ENCODE measurements at places on chromosomes 7 and 10.

DNA sequence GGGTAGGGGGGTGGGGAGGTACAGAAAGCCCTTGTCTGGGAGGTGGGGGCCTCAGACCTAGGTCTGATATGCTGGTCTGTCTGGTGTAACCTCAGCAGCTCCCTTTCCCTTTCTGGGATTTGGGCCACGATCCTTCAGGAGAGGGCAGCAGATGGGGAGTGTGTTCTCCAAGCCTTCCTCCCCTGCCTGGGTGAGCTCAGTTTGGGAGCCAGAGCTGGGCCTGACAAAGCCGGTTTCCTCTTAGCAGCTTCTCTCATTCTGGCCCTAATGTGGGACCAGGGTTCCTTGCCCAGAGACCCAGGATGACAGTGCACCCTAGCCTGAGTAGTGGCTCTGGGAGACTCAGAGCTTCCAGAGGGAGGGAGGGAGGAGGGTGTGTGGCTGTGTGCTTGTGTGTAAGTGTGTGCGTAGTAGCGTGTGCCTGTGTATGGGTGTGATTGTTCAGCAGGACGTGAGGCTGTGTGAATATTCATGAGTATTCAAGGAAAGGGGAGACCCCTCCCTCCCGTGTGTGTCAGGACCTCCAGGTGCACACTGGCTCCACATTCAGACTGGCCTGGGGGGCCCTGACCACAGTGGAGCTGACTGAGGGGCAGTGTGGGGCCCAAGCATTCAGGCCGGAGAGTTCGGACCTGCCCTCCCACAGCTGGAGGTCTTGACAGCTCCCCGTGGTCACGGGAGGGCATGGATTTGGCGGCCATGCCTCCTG, 96.5 kb downstream of the ZMIZ1 start:
- DNase-seq, result no peak

GRCh38 chr7:123460616-123461015, 73.8 kb downstream of the IQUB start:
- DNase-seq, result peak; percentile 46

DNA sequence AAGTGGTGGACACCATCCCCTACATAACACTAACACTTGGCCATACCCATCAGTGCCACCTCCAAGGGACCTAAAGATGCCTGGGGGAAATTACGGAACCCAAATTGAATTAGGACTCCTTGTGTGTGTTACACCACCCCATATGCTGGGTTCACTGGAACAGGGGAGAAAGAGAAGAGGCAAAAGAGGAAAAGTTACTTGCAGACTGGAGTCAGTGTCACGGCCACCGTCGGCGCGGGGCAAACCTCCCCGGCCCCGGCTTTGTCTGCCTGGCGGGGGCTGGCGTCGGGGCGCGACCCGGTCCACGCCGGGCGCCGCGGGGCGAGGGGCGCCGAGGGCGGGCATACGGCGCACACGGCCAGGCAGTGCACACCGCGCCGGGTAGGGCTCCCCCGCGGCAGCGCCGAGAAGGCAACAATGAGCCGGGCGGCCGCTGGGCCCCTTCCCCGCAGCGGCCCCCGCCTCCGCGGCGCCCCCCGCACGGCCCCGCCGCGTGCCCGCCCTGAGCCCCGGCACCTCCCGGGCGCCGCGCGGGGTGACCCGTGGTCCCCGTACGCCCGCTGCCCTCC, 171.1 kb downstream of the FAM107B start:
- DNase-seq, result peak; percentile 8

GRCh38 chr7:42025635-42026375, 211.2 kb downstream of the GLI3 start:
- DNase-seq, result no peak

DNA sequence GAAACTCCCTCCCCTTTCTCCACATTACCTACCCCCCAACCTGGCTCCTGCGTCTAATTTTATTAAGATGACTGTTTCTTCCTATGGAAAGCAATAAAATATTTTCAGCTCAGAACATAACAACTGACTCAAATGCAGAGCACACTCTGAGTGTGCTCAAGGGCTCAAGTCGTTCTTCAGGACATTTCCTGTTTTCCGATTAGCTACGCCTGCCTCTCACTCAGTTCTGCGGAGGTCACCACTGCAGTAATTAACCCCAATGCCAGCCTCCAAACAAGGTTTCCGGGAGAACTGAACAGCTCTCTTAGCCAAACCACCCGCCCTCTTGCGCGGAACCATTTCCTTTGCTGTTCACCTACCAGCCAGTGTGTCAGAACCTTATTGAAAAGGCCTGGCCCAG, 19.3 kb downstream of the MYOF start:
- DNase-seq, result peak; percentile 92

DNA sequence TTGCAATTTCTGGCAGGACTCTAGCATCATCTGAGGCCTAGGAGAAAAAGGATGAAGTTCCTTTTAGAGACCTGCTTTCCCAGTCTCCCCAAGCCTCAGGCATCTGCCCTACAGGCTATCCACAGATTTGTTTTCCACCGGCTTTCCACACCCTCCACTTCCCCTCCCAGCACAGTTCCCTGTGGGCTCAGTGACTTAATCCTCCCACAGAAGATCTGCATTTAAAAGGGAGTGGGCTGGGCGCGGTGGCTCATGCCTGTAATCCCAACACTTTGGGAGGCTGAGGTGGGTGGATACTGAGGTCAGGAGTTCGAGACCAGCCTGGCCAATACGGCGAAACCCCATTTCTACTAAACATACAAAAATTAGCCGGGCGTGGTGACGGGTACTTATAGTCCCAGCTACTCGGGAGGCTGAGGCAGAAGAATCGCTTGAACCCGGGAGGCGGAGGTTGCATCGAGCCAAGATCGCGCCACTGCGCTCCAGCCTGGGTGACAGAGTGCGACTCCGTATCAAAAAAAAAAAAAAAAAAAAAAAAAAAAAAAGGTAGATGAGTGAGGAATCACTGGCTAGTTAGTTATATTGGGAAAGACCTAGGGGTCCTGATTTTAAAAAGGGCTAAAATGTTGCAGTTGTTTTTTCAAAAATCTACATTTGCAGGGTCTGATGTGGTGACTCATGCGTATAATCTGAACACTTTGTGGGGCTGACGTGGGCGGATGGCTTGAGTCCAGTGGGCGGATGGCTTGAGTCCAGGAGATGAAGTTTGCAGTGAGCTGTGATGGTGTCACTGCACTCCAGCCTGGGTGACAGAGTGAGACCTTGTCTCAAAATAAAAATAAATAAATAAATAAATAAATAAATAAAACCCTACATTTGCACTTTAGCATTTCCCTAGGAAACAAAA, 119.5 kb downstream of the BAMBI start:
- DNase-seq, result peak; percentile 71

GRCh38 chr10:102642736-102643335, 1.4 kb upstream of the TRIM8 start:
- DNase-seq, result peak; percentile 41

DNA sequence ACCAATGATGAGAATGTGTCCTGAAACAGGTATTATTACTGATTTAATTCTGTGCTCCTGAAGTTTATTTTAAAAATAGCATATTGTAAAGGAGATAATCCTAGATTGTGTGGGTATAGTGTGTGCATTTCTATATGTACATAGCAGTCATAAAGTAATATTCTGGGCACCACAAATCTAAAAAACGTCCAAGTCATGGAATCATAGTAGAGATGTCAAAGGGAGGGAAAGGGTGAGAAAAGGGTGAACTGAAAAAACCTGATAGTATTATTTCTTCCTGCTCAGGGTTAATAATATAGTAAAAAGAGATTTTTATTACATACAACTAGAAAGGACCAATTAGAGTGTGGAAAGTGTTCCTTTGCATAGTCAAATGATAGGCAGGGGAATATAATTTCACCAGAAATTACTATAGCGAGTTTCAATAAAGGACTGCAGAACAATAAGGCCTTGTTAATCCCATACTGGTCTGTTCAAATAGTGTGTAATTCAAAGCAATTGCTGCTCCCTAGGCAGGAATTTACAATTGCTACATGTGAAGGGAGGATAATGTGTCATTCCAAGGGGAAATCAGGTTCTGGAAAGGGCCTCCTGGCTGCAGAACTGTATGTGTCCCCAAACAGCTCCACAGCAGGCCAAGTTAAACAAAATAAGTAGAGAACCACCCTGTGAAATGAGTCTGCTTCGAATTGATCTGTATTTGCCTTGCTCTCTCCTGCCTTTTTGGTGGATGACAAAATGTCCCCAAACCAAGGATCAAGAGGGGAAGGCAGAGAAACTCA, 42.5 kb upstream of the KMT2E start:
- peak; percentile 47 for DNase-seq

DNA sequence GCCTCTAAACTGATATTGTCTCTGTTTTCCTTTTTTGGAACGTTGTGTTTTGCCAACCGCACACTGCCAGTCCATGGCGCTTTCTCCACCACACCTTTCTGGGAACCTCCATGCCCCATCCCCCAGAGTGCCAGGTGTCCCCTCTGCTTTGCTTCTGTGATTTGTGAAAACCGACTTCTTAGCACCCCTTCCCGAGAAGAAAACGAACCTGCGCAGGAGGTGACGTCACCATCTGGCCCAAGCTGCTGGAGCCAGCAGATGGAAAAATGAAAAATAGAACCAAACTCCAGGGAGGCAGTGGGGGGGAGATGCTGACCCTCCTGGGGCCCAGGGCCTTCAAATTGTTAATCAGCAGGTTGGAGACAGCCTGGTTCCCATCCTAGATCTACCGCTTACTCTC, 103.8 kb downstream of the HTR5A start:
- no peak for DNase-seq

GRCh38 chr10:15280462-15280861, 90.6 kb downstream of the FAM171A1 start:
- DNase-seq, result no peak

All from PC-3 (cell line).